ENCODE measurements at places on chromosomes 6 and 20.

- no peak for DNase-seq
Measured at GRCh38 chr6:73134588-73134987, 90.7 kb downstream of the KHDC1L start.

DNA sequence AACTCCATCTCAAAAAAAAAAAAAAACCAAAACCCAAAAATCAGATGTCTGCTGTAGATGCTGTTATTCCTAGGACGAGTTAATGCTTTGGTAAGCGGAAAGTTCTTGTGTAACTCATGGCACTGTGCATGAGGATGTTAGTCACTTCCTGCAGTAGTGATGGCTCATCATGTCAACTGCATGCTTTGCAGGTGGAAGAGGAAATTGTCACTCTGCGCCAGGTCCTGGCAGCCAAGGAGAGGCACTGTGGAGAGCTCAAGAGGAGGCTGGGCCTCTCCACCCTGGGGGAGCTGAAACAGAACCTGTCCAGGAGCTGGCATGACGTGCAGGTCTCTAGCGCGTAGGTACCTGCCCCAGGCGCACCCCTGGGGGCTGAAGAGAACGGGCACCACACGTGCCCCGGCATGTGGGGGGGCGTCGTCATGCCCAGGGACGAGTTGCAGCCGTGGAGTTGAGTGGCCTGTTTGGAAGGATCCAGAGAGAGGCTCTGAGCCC, 8.5 kb downstream of the TPD52L2 start:
- DNase-seq, result no peak

- no peak for DNase-seq
Measured at GRCh38 chr6:73156793-73157767, 68.2 kb downstream of the KHDC1L start.

GRCh38 chr20:49727478-49727877, 13.8 kb upstream of the B4GALT5 start:
- no peak for DNase-seq

- peak; percentile 7 for DNase-seq
Measured at GRCh38 chr6:6915813-6916547, 191.8 kb upstream of the RREB1 start.

GRCh38 chr6:135085700-135086413, 31.2 kb upstream of the HBS1L start:
- DNase-seq, result no peak

DNA sequence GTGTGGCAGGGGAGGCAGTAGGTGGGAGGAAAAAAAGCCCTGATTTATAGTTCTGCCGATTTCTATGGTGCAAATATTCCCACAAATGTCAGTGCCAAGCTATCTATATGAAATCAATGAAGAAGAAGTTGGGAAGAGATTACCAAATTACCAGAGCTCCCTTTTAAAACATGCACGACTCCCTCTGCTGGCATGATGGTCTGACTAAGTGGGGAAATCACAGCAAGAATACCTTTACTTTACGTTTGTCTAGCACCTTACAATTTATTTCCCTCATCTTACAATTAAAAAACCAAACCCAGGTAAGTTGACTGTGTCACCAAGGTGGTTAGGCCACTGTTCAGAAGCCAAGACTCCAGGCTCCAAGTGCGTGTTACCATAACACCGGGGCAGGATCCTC, 55.6 kb downstream of the AGPAT4 start:
- DNase-seq, result no peak

GRCh38 chr6:25004357-25004756, 68.6 kb upstream of the RIPOR2 start:
- no peak for DNase-seq

DNA sequence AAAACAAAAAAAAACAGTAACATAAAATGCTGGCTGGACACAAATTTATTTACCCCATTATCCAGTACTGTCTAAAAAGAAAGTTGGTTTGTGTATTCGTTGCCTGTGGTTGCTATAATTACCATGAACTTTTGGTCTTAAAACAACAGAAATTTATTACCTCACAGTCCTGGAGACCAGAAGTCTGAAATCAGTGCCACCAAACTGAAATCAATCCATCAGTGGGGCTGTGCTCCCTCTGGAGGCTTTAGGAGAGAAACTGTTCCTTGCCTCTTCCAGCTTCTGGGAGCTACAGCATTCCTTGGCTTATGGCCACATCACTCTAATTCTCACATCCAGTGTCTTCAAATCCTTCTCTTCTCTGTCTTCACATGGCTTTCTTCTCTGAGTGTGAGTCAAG, 79.4 kb downstream of the SNX5 start:
- no peak for DNase-seq

DNA sequence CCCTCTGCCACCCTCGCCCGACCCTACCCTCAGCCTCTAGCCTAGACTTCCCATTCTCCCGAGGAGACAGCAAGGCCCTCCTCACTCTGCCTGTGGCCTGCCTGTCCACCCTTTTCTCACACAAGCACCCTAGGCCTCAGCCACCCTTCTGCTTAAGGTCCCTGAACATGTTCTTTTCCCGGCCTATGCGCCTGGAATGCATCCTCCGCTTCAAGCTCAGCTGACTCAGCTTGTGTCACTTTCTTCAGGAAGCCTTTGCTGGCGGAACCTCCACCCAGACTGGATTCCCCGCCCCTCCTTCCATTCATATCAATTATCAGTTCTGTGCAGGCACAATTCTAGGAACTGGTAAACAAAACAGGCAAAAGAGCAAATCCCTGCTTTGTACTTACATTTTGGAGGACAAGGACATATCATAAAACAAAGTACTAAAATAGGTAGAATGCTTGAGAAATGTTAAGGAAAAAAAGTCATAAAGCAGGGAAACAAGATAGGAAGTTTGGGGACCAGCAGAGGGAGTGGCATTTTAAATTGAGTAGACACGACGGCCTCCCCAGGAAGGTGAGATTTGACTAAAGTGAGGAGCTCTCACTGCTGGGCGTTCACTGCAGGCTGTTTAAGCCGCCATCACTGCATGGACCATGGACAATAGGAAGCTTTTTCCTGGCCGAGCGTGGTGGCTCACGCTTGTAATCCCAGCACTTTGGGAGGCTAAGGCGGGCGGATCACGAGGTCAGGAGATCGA, 17.9 kb upstream of the SNHG17 start:
- no peak for DNase-seq

DNA sequence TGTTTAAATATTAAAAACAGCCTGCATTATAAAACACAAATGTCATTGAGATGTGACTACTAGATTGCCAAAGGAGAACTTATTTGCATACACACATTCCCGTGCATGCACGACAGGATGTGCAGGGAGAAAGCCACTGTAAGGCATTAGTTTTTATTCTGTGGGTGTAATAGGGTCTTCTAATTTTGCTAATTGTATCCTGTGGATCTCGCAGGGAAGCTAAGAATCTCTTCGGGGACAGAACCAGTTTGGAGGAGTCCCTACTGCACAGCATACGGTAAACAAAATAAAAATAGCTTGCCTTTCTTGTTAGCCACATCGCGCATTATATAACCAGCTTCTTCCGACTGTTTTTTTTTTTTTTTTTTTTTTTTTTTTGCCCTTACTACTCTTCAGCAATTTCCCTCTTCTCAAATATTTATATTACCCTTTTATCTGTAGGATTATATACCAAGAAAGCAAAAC, 2.0 kb downstream of the ATXN1 start:
- peak; percentile 49 for DNase-seq

DNA sequence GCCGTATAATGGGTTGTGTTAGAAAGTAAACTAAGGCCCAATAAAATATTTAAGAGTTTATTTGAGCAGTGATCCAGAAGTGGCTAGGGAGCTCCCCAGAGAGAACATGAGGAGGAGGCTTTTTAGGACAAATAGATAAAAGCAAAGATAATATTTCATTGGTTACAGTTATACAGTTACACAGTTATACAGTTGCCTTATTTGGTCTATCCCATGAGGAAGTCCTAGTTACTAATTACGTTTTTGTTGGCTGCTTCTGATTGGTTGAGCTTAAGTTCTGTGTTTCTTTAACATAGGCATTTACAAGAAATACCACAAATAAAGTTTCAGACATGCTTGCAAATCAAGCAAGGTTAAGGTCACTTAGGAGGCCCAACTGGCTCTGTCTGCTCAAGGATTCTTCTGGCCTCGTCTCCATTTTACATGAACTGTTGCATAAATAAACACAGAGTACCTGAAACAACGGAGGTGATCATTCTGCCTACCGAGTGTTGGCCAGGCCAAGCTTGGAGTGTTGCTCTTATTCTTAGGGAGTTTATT, 7.0 kb downstream of the UBD start:
- DNase-seq, result peak; percentile 4

DNA sequence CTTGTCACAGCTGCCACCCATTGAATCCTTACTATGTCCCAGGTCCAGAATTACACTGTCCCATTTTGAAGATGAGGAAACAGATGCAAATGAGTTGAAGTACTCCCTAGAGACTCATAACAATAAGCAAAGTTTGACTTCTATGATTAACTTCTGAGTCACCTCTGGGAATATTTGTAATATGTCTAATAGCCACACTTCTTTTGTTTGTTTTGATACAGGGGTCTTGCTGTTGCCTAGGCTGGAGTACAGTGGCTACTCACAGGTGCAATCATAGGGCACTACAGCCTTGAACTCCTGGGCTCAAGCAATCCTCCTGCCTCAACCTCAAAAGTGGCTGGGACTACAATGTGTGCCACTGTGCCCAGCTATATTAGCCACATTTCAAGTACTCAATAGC, 11.4 kb upstream of the SOX12 start:
- DNase-seq, result no peak

DNA sequence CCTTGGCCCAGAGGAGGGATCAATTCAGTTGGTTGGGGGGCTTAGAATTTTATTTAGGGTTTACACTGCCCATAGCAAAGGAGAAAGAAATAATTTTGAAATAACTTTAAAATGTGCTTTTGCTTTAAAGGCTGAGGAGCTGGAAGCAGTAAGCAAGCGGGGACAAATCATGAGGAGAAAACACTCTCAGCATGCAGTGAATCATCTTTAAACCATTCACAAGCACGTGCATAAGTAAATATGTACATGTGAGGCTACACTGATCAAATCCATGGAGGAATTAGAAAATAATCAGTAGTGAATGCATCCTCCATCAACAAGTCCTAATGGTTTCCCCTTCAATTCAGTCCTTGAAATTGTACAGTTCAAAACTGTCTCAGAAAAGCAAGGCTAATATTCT, 181.0 kb downstream of the MTFR2 start:
- DNase-seq, result no peak

DNA sequence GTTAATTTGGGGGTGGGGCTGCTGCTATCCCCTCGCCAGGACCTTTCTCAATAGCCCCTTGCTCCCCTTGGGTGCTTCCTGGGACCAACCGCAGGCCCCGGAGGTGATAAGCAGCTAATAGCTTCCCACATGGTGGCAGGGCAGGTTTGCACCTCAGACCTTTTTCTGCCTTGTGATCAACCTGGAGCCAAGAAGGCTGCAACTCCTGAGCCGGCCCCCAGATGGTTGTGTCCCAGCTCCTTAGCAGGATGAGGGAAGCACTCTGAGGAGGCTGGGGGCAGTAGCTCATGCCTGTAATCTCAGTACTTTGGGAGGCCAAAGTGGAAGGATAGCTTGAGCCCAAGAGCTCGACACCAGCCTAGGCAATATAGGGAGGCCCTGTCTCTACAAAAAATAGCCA, 85.5 kb downstream of the BMP7 start:
- DNase-seq, result no peak

GRCh38 chr6:40726853-40727252, 139.7 kb upstream of the LRFN2 start:
- no peak for DNase-seq

- no peak for DNase-seq
Measured at GRCh38 chr6:113884011-113884410, 26.9 kb downstream of the MARCKS start.

- DNase-seq, result no peak
Measured at GRCh38 chr6:121666814-121667213, 231.4 kb downstream of the GJA1 start.

GRCh38 chr6:79949233-79949632, 1.9 kb upstream of the ELOVL4 start:
- DNase-seq, result peak; percentile 30

- no peak for DNase-seq
Measured at GRCh38 chr20:62364911-62365736, 2.0 kb downstream of the LAMA5 start.

GRCh38 chr6:142735204-142735603, 209.8 kb downstream of the HIVEP2 start:
- DNase-seq, result no peak

GRCh38 chr6:20875369-20875963, 341.2 kb downstream of the CDKAL1 start:
- DNase-seq, result no peak

GRCh38 chr6:13319891-13320564, 8.3 kb downstream of the TBC1D7 start:
- no peak for DNase-seq

DNA sequence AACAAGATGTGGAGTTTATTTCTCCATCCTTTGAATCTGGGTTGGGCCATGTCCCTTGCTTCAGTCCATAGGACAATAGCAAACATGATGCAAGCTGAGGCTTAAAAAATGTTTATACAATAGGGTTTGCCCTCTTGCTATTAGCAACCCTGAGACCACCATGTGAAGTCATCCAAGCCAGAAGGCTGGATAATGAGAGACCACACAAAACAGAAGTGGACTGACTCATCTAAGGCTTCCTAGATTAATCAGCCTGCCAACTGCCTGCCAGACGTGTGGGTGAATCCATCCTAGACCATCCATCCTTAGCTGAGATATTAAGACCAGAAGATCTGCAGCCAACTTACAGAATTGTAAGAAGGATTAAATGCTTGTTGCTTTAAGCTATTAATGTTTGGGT, 38.1 kb upstream of the ISM1 start:
- no peak for DNase-seq

DNA sequence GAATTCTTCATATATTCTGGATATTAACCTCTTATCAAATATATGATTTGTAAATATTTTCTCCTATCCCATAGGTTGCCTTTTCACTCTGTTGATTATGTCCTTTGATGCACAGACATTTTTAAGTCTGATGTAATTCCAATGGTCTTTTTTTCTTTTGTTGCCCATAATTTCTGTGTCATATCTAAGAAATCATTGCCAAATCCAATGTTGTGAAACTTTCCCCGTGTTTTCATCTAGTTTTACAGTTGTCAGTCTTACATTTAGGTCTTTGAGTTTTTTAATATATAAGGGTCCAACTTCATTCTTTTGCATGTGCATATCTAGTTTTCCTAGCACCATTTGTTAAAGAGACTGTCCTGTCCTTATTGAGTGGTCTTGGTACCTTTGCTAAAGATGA, 111.5 kb downstream of the SESN1 start:
- no peak for DNase-seq

DNA sequence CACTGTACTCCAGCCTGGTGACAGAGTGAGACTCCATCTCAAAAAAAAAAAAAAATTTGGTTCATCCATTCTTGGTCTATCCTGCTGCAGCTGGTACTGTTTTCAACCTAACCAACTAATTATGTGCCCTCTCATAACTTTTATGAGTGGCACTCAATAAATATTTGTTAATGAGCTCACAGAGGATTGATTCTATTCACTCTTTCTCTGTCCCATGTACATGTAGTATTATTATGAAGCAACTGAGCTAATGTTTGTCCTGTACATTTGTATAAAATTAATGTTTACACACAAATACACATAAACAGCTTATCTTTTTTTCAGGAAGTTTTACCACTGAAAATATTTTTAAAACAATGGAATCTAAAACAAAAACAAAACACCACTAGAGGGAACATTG, 10.1 kb downstream of the RIPOR2 start:
- DNase-seq, result no peak
